Activated naive CD8-positive, alpha-beta T cell treated with anti-CD3 and anti-CD28 coated beads, Interleukin-2, amount 10 ng/mL, durations not matched to agents 7 days and 5 days (primary cell): ENCODE measurements at places on chromosomes 12 and 14. TPM values are rescaled to one million over a fixed set of nuclear protein-coding genes. Genes with fewer than 3 reads are reported as not detected.

PTPRR gene
- total RNA-seq: not detected

WNT1 gene
- total RNA-seq: 2.0 TPM

- peak; percentile 65 for DNase-seq
- H3K4me1 ChIP-seq: peaks cover 36% of the 10 kb centered on the region
- no peaks in the 10 kb centered on the region for H3K27me3 ChIP-seq
- H3K27ac ChIP-seq: peak overlapping the region; percentile 96
- H3K4me3 ChIP-seq: peak overlapping the region; percentile 83
Measured at GRCh38 chr14:104393898-104394381, 185.6 kb upstream of the C14orf180 start.

TEAD4 gene
- not detected for total RNA-seq

DNA sequence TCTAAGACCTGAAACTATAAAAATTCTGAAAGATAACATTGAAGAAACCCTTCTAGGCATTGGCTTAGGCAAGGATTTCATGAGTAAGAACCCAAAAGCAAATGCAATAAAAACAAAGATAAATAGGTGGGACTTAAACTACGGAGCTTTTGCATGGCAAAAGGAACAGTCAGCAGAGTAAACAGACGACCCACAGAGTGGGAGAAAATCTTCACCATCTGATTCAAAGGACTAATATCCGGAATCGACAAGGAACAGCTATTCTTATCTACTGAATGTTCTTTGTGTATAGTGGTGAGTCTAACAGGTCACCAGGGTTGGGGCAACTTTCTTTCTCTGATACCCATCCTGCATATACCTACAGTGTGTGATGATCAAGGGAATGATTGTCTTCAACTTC lies 198.6 kb downstream of the CCDC91 start:
- peaks cover 10% of the 10 kb centered on the region for H3K36me3 ChIP-seq
- H3K27ac ChIP-seq: no peak overlapping the region
- no peaks in the 10 kb centered on the region for H3K4me1 ChIP-seq
- H3K4me3 ChIP-seq: no peak overlapping the region
- no peak for DNase-seq
- no peaks in the 10 kb centered on the region for H3K27me3 ChIP-seq

SLC17A8 gene
- total RNA-seq: not detected

CPNE6 gene
- total RNA-seq: 0.14 TPM

EIF2B1 gene
- total RNA-seq: 56.8 TPM

DNA sequence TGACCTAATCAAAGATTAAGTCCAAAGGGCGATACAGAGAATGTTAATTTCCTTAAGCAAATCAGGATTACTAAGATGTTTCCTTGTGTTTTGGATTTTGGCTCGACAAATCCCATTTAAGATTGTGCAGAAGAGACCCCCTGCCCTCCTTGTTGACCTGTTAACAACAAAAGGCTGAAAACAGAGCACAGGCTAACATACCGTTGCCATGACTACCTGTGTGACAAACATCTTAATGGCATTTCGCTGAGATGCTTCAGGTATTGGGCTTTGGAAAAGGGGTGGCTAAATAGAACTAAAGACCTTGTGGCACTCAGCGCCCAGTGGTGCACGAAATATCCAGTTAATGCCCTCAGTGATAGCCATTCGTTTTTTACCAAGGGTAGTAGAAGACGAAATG lies 1532.3 kb upstream of the TMEM132C start:
- DNase-seq: no peak
- H3K27me3 ChIP-seq: no peaks in the 10 kb centered on the region
- no peak overlapping the region for H3K27ac ChIP-seq
- no peak overlapping the region for H3K4me3 ChIP-seq
- H3K4me1 ChIP-seq: no peaks in the 10 kb centered on the region
